AG08395 (cell line): ENCODE measurements at places on chromosomes 5 and 9.

- no peak for DNase-seq
Measured at GRCh38 chr5:170362656-170363055, 26.5 kb downstream of the KCNMB1 start.

- no peak for DNase-seq
Measured at GRCh38 chr9:135671591-135672041, 8.5 kb downstream of the LCN9 start.

GRCh38 chr9:127056446-127056845 is 66.0 kb downstream of the ANGPTL2 start:
- DNase-seq = no peak

DNA sequence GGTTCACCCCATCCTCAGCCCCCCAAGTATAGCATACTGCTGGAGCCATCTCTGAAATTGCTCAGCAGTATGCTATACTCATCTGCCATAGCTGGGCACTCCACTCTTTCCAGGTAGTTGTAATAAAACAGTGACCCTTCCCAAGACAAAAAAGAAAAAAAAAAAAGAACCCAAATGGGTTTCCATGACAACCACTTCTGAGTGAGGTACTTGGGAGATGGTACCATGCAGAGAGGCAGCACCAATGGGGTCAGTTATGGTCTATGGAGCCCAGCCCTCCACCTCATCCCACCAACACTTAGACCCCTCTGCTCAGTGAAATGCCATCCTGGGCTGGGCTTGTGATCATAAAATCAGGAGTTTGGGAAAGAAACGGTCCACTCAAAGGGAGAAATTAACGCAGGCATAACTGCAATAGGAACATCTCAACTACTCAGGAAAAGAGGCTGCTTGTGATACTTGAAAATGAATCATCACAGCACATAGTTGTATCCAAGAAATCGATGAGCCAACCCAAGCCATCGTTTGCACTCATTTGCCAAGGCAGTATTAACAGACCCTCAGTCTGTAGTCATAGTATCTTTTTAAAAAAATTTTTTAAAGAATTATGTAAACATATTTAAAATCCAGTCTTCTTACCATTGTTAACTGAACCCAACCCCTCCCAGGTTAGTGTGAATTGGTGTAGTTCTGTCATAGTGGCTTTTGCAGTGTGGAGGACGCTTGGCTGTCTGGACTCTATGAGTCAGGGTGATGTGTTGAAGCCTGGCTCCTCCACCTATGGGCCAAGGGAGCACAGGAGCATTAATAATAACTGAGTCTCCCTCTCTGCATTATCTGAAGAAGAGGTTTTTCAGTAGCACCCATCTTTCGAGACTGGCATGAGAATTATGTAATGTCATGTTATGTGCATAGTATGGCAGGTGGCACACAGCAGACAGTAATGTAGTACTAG is 402.7 kb downstream of the SPOCK1 start:
- peak; percentile 53 for DNase-seq

GRCh38 chr9:123697686-123698085 is 232.2 kb downstream of the DENND1A start:
- DNase-seq = no peak

GRCh38 chr9:134007571-134007970 is 15.4 kb upstream of the VAV2 start:
- no peak for DNase-seq

- no peak for DNase-seq
Measured at GRCh38 chr9:33437898-33438297, 9.5 kb downstream of the AQP3 start.

DNA sequence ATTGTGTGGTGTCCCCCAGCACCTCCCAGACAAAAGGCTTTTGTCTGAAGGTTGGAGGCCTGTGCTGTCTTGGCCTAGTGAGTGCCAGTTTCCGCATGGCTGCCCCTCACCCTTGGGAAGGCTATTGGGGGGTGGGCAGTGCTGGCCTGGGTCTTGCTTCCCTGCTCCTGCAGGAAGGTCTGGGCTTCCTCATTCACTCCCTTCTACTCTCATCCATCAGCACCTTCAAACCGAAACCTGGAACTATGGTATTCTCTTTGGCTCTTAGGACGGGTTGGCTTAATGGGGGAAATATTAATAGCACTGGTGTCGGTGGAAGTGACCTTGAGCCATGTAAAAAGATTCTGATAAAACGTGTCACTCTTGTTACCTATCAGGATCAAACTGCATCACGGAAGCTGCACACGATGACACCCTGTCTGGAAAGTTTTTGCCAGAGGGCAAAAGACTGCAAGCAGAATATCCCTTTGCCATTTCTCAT is 34.0 kb upstream of the GLRX start:
- no peak for DNase-seq

- peak; percentile 52 for DNase-seq
Measured at GRCh38 chr5:169251333-169252084, 49.4 kb downstream of the SLIT3 start.

- DNase-seq = no peak
Measured at GRCh38 chr9:20620650-20621470, 1.4 kb downstream of the MLLT3 start.

DNA sequence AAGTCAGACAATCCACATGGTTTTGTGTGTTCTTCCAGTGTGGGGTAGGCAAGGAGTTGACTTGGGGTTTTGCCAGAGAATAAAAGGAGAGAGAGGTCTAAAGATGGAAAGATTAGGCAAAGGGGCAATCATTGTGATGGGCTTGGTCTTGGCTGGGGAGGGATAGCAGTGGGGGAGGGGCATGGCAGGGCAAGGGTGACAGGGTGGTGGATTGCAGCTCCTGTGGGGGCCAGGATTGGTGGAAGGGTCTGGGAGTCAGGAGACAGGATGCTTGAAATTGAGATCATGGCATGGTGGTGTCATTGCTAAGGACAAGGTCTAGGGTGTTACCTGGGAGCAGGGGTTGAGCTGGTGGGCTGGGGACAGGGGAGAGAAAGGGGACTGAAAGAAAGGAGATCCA is 57.6 kb downstream of the ZNF618 start:
- no peak for DNase-seq

DNA sequence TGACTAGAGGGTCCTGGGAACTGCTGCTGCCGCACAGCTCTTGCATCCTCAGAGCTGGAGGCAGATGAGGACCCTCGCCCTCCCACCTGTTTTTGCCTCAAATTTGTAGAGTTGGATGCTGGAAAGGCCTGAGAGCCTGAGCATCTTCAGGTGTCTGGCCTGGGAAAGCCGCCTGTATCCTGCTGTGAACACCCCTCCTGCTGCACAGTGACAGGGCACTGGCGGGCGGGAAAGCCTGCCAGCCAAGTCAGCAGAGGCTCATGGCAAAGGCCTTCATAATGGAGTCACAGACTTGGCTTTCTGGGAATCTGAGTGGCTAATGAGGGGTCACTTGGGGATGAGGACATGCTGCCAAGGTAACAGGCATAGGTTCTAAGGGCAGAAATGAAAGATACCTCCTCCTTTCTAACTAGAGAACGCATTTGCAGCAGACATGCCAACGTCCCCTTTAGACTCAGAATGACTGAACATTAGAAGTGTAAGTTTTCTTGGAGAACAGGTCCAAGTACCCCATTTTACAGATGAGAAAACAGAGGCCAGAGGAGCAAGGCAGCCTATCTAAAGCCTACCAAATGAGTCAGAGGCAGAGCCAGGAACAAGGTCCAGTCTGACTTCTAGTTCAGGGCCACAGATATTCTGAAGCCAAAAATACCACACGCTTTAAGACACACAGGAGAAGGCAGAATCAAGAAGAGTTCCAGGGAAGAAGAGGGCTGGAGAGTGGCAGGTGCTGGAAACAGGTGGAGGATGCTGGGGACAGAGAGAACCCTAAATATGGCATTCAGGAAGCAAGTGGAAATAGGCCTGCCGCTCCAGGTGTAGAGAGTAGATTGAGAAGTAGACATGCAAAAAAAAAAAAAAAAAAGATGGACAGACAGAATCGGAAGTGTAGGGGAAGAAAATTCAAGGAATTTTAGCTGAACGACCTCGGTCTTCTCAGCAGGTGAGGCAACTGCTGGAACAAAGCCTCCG is 44.1 kb downstream of the EPB41L4B start:
- DNase-seq = no peak

GRCh38 chr5:83048277-83048676 is 28.9 kb downstream of the TMEM167A start:
- DNase-seq = no peak

- peak; percentile 69 for DNase-seq
Measured at GRCh38 chr9:104864675-104865104, 63.3 kb downstream of the ABCA1 start.

DNA sequence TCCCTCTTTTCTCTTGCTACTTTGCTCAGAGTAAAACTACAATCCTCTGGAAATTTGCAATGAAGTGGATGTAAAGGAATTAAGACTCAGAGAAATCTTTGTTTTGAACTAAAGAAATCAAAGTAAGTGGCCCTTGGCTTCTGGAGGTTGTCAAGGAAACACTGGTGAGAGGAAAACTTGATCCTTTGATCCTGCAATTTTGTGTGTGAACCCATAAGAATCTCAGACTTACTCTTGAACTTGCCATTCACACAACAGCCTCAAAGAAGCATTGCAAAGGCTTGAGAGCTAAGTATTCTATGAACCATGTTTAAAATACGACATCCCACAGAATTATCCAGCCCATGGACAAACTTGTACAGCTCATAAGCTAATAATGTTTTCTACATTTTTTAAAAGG is 827.5 kb downstream of the TAF11L14 start:
- DNase-seq = no peak

- DNase-seq = no peak
Measured at GRCh38 chr9:8917956-8918739, 1118.6 kb upstream of the DMAC1 start.

- DNase-seq = no peak
Measured at GRCh38 chr9:121812159-121812735, 160.8 kb downstream of the DAB2IP start.

DNA sequence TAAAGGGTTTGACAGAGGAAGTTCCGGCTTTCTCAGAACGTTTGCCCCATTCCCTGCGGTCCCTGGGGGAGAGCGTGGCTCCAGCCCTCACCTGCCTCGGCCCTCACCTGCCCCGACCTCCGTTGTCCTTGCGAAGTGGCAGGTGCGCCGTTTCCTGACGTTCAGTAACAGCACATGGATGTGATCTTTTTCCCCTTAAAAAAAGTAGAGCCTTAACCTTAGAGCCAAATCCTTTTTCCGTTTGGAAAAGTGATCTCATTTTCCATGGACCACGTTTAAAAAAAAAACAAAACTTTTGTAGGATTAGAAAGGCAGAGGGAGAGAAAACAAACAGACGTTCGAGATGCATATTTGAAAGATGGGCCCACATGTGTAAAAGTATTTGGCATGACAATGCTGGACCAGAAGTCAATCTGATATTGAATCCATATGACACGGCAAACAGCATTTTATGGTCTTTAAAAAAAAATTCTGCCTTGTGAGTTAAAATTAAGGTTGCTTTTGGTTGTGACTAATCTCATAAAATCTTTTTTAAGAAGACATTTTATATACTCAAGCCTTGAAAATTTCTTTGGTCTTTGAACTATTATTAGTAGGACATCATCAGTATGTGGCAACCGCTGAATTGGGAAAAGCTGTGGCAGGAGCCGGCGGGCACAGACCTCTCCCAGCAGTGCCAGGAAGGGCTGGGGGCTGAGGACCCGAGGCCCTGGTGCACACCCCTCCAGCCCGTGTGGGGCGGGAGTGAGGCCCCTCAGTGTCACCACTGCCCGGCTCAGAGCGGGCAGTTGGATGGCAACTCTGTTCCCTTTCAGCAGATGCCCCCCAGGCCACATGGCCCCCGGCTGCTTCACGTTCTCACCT is 42.5 kb upstream of the EXOC3 start:
- DNase-seq = peak; percentile 67

- DNase-seq = no peak
Measured at GRCh38 chr9:136497916-136498695, 15.3 kb upstream of the SEC16A start.

GRCh38 chr5:62653864-62654575 is 75.4 kb downstream of the LRRC70 start:
- no peak for DNase-seq

DNA sequence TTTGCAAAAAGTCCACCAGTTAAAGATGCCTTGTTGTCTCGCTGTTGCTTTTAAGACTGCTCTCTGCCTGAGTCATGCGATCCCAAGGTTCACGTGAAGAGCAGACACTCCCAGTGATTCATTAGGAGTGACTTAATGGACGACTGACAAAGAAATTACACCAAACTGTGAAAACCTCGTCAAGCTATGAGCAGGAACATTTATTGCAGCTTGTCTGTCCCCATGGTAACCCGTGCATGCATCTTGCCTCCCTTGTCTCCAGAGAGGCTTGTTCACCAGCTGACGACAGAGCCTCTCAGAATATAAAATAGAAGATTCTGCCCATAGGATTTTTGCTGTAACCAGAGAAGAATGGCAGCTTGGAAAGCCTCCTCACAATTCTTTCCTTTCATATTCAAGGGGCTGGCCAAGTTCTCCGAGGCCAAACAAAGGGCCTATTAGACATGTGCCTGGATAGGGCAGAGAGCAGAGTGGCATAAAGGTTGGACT is 352.7 kb downstream of the SPOCK1 start:
- DNase-seq = peak; percentile 94

DNA sequence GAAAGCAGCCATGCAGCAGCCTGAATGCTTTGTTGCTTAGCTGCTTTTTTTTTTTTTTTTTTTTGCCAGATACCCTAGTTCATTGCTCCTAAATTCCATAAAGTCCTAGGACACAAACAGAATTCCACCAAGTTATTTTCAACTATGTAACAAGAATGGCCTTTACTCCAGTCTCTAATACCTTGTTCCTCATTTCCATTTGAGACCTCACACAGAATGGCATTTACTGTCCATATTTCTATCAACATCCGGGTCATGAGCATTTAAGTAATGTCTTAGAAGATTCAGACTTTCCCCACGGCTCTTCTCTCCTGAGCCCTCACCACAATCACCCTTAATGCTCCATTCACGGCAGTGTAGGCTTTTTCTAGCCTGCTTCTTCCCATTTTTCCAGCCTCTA is 31.7 kb upstream of the FBXW11 start:
- no peak for DNase-seq

- no peak for DNase-seq
Measured at GRCh38 chr5:59725392-59725767, 168.1 kb downstream of the PDE4D start.

- peak; percentile 71 for DNase-seq
Measured at GRCh38 chr5:107425541-107426031, 245.2 kb downstream of the EFNA5 start.

GRCh38 chr5:172868924-172869591 is 35.0 kb downstream of the ERGIC1 start:
- DNase-seq = peak; percentile 89

DNA sequence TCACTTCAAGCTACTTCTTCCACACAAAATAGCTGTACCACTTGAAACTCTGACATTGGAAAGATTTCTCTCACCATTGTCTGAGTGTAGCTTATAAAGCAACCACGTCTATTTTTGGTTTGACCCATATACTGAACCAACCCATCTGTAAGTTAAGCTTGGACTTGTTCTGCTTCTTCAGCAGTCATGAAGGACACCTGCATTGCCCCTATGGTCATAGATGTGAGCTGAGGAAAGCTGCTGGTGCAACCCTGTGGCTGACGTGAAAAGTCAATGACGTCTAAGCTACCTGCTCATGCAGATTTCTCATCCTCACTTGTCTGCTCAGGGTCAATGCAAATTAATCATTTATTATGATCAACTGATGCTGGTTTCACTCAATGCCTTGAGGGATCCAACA is 417.4 kb downstream of the CETN3 start:
- DNase-seq = no peak
